NCI-H1105 treated with DMSO at 0.1 percent for 48 hours (cell line): ENCODE measurements at places on chromosomes 1 and 21.

DNA sequence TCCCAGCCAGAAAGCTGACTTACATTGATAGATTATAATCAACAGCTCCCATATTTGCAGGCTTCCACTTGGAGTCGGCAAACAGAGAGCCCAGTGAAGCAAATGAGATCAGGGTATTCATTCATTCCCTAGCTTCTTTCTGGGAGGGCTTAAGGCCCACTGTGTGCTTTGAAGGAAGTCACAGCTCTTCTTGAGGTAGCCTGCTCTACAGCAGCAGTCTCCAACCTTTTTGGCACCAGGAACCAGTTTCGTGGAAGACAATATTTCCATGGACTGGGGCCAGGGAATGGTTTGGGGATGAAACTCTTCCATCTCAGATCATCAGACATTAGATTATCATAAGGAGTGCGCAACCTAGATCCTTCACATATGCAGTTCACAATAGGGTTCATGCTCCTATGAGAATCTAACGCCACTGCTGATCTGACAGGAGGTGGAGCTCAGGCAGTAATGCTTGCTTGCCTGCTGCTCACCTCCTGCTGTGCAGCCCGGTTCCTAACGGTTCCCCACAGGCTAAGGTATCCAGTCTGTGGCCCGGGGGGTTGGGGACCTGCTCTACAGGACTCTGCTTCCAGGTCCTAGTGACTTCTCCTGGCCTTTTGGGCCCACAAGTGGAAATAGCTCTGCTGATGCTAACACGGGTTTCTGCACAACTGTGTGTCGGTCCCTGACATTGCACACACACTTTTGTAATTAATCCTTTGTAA lies 13.7 kb upstream of the ADAM30 start:
- DNase-seq: no peak

GRCh38 chr1:156675210-156676113 lies 1.7 kb downstream of the NES start:
- DNase-seq: no peak

- DNase-seq: no peak
Measured at GRCh38 chr21:42193721-42194120, 25.2 kb upstream of the ABCG1 start.

- DNase-seq: no peak
Measured at GRCh38 chr1:111045033-111045722, 81.5 kb upstream of the LRIF1 start.

DNA sequence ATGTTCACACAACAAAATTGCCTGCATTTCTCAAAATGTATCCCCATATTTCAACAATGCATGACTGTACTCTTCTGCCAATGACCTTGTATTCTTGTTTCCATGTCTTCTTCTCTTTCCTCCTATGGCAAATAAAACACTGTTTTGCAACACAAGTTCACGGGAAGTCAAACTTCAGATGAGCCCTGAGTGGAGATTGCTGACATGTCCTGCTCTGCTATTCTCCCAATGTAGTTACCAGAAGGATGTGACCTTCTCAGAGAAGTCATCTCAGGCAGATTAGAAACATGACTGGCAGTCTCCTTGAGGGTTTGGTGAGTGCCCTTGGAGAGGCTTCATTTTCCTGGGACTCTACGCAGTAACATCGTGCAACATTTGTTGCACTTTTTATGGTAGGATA lies 15.6 kb downstream of the FCGR2B start:
- DNase-seq: no peak

DNA sequence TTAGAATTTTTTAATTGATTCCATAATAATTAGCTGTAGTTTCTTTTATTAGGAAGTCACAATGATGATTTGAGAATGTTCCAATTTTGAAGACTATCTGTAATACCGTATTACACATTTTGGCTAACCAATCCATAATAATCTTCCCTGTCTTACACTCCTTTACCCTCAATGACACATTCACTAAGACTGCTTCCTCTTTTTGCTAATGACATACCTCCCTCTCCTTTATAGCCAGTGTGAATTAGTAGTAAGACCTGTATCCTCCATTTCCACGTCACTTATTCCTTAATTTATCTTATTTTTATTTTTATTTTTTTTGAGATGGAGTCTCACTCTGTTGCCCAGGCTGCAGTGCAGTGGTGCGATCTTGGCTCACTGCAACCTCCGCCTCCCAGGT lies 10.1 kb downstream of the KDM1A start:
- no peak for DNase-seq

DNA sequence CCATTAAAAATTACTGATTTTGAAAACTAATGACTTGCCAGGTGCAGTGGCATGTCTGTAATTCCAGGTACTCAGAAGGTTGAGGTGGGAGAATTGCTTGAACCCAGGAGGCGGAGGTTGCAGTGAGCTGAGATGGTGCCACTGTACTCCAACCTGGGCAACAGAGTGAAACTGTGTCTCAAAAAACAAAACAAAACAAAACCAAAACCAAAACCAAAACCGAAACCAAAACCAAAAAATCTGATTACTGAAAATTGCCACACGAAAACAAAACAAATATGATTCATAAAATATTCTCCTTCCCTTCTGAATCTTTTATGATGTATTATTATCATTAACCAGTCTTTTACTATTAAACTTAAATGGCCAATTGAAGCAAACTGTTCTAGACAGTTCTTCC lies 74.1 kb downstream of the SERINC2 start:
- no peak for DNase-seq

GRCh38 chr1:23736437-23737134 lies 6.7 kb upstream of the ELOA start:
- DNase-seq: no peak

GRCh38 chr1:193438312-193438711 lies 251.9 kb upstream of the B3GALT2 start:
- no peak for DNase-seq

DNA sequence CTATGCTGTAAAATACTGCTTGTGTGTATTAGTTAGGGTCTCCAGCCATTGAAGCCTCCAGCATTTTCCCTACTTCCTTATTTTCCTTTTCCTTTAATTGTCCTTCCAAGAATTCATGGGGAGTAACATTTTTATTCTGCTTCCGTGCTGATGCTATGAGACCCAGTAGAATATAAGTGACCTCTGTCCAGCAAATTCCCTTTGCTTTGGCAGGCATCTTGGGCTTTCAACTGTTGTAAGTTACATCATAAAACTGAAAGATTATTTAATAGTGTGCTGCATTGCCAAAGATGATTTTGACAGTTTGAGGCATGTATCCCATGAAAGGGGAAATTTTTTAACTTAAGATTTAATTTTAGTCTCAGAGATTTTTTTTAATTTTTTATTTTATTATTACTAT lies 48.1 kb upstream of the B3GALT2 start:
- DNase-seq: no peak

- no peak for DNase-seq
Measured at GRCh38 chr21:38995071-38995669, 188.1 kb downstream of the PSMG1 start.

GRCh38 chr1:225941187-225941941 lies at the start of gene LEFTY2:
LEFTY2 (minus strand) TSS chr1:225941220; CDS start chr1:225941140, 80 bp downstream.
- DNase-seq: no peak

DNA sequence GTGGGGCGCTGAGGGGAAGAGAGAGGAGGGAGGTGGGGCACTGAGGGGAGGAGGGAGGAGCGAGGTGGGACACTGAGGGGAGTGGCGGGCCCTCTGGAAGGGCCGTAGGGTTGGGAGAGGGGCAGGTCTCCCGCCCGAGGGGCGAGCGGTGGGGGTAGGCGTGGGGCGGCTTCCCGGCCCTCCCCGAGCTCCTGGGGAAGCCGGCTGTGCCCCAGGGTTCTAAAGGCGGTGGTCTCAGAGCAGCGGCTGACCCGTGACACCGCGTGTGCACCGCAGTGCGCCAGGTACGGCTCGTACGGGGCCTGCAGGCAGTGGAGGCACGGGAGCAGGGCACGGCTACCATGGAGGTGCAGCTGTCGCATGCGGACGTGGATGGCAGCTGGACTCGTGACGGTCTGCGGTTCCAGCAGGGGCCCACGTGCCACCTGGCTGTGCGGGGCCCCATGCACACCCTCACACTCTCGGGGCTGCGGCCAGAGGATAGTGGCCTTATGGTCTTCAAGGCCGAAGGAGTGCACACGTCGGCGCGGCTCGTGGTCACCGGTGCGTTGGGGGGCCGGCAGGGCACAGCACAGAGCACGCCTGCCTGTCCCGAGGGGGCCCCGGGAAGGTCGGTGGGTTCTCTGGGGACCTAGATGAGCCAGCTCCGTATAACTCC lies 68.5 kb downstream of the OBSCN start:
- DNase-seq: peak; percentile 13

- peak; percentile 76 for DNase-seq
Measured at GRCh38 chr1:206634365-206635079, 814 bp upstream of the DYRK3 start.

GRCh38 chr21:14273736-14274538 lies 58.0 kb downstream of the RBM11 start:
- DNase-seq: no peak

DNA sequence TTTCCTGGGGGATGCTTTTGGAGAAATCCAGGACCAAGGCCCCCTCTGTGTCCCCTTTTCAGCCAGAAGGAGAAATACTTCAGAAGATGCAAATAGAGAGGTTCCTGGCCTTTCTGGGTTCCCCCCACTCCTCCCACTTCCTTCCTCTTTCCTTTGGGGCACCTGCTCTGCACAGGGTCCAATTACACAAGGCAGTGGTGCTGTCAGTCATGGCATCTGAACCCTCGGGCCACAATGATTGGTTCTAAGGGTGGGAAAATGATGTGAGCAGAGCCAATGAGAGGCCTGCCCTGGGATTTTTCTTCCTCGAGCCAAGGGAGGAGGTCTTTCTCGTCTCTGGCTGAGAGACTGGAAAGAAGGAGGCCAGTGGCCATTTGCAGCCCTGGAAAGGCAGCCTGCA lies 282.2 kb downstream of the NPHP4 start:
- no peak for DNase-seq

DNA sequence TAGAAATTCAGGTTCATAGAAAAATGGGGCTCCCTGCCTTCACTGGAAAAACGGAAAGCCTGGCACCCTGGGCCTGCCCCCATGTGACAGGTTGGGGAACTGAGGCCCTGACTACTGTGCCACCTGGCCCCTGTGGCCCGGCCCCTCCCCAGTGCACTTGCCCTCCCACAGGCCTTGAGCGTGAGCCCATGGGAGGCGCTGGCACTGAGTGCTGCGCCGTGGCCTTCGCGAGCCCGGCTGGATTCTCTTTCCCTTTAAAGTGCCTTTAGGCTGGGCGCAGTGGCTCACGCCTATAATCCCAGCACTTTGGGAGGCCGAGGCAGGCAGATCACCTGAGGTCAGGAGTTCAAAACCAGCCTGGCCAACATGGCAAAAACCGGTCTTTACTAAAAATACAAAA lies 45.7 kb downstream of the SLC37A1 start:
- DNase-seq: no peak
